ENCODE measurements at places on chromosomes 2 and 18. TPM values are rescaled to one million over a fixed set of nuclear protein-coding genes. Genes with fewer than 3 reads are reported as not detected.

GRCh38 chr18:75162467-75162866 lies 46.5 kb downstream of the PTGR3 start:
- H3K36me3 ChIP-seq, result no peaks in the 10 kb centered on the region
- H3K27me3 ChIP-seq, result no peaks in the 10 kb centered on the region
- H3K4me1 ChIP-seq, result peaks cover 8% of the 10 kb centered on the region
- H3K27ac ChIP-seq, result no peak overlapping the region
- DNase-seq, result no peak

- no peak for DNase-seq
- H3K4me1 ChIP-seq, result no peaks in the 10 kb centered on the region
- no peak overlapping the region for H3K4me3 ChIP-seq
- H3K36me3 ChIP-seq, result no peaks in the 10 kb centered on the region
- no peaks in the 10 kb centered on the region for H3K27me3 ChIP-seq
- H3K27ac ChIP-seq, result no peak overlapping the region
These were observed 464.0 kb downstream of the EIPR1 start for GRCh38 chr2:2913601-2914120.

- no peak for DNase-seq
- H3K4me3 ChIP-seq, result no peak overlapping the region
- peaks cover 57% of the 10 kb centered on the region for H3K36me3 ChIP-seq
- H3K27ac ChIP-seq, result peak overlapping the region; percentile 80
- peaks cover 93% of the 10 kb centered on the region for H3K4me1 ChIP-seq
These were observed 12.6 kb downstream of the BCL2 start for GRCh38 chr18:63306819-63307550.

GRCh38 chr2:22842205-22842869 lies 542.6 kb upstream of the KLHL29 start:
- H3K4me3 ChIP-seq, result no peak overlapping the region
- DNase-seq, result no peak
- H3K36me3 ChIP-seq, result no peaks in the 10 kb centered on the region
- no peaks in the 10 kb centered on the region for H3K27me3 ChIP-seq
- no peaks in the 10 kb centered on the region for H3K4me1 ChIP-seq

DNA sequence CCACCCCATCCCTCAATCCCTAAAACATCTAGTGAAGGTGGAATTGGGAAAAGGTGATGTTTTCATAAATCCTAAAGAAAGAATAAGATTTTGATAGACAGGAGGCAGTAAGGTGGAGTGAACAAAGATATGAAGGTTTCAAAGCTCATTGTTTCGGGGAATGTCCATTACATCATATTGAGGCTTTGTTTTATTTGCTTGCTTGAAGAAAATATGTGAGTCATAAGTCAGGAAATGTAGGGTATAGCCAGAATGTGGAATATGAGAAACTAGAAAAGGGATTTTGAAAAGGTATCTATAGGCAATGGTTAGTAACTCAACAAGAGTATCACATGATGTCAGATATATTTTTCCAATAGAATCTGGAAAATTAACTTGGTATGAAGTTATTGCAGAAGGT lies 1178.5 kb upstream of the ACVR2A start:
- H3K27ac ChIP-seq, result no peak overlapping the region
- H3K27me3 ChIP-seq, result no peaks in the 10 kb centered on the region
- H3K4me3 ChIP-seq, result no peak overlapping the region
- DNase-seq, result no peak
- H3K36me3 ChIP-seq, result no peaks in the 10 kb centered on the region

DNA sequence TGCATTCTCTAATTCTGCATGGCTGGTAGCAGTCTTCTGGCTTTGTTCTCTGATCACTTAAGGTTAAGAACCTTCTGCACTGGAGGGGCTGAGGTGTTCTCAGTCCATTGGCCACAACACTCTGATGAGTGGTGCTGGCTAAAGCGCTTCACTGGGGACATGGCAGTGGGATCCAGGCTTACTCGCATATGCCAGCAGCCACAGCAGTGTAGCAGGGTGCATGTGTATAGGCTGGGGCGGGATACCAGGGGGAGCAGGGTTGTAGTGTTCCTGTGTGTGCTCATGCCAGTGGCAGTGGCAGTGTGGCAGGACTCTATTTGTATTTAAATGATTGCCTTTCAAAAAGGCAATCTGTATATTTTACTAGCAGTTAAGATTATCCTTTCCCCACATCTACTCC lies 11.1 kb upstream of the TACR1 start:
- no peak overlapping the region for H3K4me3 ChIP-seq
- peaks cover 4% of the 10 kb centered on the region for H3K4me1 ChIP-seq
- no peak overlapping the region for H3K27ac ChIP-seq
- no peaks in the 10 kb centered on the region for H3K36me3 ChIP-seq

GRCh38 chr18:33817096-33817495 lies 239.1 kb downstream of the ASXL3 start:
- H3K27me3 ChIP-seq, result no peaks in the 10 kb centered on the region
- no peak overlapping the region for H3K27ac ChIP-seq
- no peak overlapping the region for H3K4me3 ChIP-seq
- H3K36me3 ChIP-seq, result no peaks in the 10 kb centered on the region

- DNase-seq, result no peak
- no peak overlapping the region for H3K27ac ChIP-seq
- no peaks in the 10 kb centered on the region for H3K27me3 ChIP-seq
- no peak overlapping the region for H3K4me3 ChIP-seq
These were observed 102.9 kb downstream of the KLHL29 start for GRCh38 chr2:23487735-23488492.

DNA sequence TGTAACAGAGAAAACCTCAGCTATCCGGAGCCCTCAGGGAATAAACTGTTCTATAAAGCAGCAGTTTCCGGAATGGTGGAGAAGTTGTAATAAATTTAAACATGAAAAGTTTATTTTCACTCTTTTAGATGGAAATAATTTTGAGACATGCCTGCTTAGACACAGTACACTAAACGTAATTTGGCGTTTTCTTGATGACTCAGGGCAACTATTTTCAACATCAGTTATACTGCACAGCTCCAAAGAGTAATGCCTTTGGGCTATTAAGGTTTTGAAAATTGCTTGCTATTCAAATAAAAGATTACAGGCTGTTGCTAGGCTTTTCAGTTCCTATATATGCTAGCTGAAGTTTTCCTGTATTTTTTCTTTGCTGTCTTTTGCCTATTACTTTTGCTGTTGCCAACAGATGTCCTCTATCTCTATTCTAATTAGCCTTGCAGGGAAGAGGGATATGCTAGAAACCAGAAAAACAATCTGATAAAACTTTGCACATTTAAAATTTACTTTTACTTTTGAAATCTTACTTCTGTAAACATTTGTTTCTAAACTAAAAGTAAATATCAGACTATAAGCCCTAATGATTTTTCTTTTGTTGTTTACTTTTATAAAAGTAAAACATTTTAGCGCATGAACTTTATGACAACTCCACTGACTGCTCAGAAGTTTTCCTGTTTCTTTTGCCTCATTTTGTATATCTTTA lies 113.4 kb upstream of the WDSUB1 start:
- no peak overlapping the region for H3K27ac ChIP-seq
- peaks cover 16% of the 10 kb centered on the region for H3K36me3 ChIP-seq
- no peak overlapping the region for H3K4me3 ChIP-seq
- no peaks in the 10 kb centered on the region for H3K4me1 ChIP-seq
- no peaks in the 10 kb centered on the region for H3K27me3 ChIP-seq
- no peak for DNase-seq

DNA sequence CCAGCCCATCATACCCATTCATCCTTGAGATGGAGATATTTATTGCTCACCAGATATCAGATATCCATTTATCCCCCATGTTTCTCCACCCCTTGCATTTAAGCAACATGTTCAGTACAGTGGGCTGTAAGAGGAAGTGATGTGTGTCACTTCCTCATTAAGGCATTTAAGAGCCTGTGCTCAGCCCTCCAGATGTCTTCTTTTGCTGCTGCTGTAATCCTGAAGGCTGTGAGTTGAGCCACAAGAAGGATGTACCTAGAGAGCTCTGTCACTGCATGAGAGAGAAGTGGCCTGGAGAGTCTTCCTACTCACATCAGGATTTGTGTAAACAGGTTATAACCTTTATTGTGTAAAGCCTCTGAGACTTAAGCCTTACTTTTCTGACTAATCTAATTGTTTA lies 151.8 kb upstream of the UNC80 start:
- H3K36me3 ChIP-seq, result no peaks in the 10 kb centered on the region
- DNase-seq, result no peak
- H3K4me1 ChIP-seq, result peaks cover 8% of the 10 kb centered on the region
- no peak overlapping the region for H3K4me3 ChIP-seq

DNA sequence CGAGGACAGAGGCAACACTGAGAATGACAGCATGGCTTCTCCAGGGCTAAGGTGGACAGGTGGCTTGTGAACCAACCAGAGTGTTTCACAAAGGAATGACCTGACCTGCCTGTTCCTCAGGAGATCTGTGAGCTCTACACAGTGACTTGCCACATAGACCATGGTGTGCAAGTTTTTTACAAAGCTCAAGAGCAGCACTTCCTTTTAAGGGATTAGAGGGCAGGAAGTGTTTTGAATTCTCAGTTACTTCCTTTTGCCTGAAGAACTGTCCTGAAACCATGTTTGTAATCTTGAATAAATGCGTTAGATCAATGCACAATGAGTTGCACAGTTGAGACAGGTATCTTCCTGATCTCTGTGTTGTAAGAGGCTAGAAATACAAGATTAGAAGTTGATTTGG lies 421.9 kb downstream of the THSD7B start:
- H3K4me3 ChIP-seq, result no peak overlapping the region
- DNase-seq, result no peak
- H3K36me3 ChIP-seq, result no peaks in the 10 kb centered on the region
- no peaks in the 10 kb centered on the region for H3K4me1 ChIP-seq

- peaks cover 30% of the 10 kb centered on the region for H3K27me3 ChIP-seq
- no peaks in the 10 kb centered on the region for H3K36me3 ChIP-seq
- H3K4me1 ChIP-seq, result peaks cover 7% of the 10 kb centered on the region
- no peak for DNase-seq
- H3K27ac ChIP-seq, result no peak overlapping the region
These were observed 3.3 kb downstream of the SLC9A2 start for GRCh38 chr2:102622646-102623045.

DNA sequence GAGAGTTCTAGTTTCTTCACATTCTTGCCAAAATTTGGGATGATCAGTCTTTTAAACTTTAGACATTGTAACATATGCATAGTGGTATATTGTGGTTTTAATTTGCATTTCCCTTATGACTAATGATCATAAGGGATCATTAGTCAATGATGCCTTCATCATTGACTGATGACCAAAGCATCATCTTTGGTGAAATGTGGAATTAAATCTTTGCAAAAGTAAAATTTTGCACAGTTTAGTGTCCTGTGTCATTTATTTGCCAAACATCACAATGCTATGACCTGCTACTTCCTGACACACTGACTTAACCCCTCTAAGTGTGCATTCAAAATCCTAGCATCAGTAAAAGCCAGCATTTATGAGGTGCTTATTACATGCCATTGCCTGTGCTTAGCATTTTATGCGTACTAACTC lies 58.9 kb upstream of the SLC1A4 start:
- peak overlapping the region; percentile 93 for H3K27ac ChIP-seq
- H3K4me1 ChIP-seq, result peaks cover 96% of the 10 kb centered on the region
- H3K4me3 ChIP-seq, result peak overlapping the region; percentile 90
- H3K27me3 ChIP-seq, result no peaks in the 10 kb centered on the region
- H3K36me3 ChIP-seq, result peaks cover 37% of the 10 kb centered on the region
- DNase-seq, result no peak

DNA sequence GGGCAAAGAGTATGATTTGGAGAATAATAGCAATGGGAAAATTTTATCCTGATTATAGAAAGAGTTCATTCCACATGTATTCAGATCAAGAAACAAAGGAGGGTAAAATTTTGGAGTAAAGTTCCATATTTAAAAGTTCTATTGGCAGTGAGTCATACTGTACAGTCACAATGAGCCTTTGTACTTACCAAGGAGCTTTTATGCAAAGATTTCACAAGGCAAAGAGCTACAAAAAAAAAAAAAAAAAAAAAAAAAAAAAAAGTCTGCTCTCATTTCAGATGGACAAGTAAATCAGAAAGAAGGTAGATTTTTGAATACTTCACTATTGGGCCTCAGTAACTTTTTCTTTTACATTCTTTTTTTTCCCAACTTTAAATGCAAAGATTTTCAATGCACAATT lies 1802.2 kb upstream of the PIK3C3 start:
- H3K36me3 ChIP-seq, result no peaks in the 10 kb centered on the region
- no peak overlapping the region for H3K4me3 ChIP-seq
- DNase-seq, result no peak
- H3K4me1 ChIP-seq, result no peaks in the 10 kb centered on the region
- no peak overlapping the region for H3K27ac ChIP-seq

- peaks cover 4% of the 10 kb centered on the region for H3K36me3 ChIP-seq
- H3K27ac ChIP-seq, result peak overlapping the region; percentile 64
- H3K27me3 ChIP-seq, result no peaks in the 10 kb centered on the region
These were observed 1.3 kb downstream of the CEP68 start for GRCh38 chr2:65057391-65058052.

ELOA2 gene
- total RNA-seq, result not detected

CNDP1 gene
- 0.33 TPM for total RNA-seq

ITGA4 gene
- 89.2 TPM for total RNA-seq

IL18R1 gene
- 1.7 TPM for total RNA-seq

HOXD4 gene
- total RNA-seq, result not detected
